Mesenteric fat pad (tissue), 1 donor: ENCODE measurements at places on chromosomes 13 and 19. TPM values are rescaled to one million over a fixed set of nuclear protein-coding genes. Genes with fewer than 3 reads are reported as not detected.

Gene NR2F6
- total RNA-seq, result 42.8 TPM

Gene ZNF296
- total RNA-seq, result 0.61 TPM

Gene AMH
- total RNA-seq, result 0.93 TPM

Gene CASP14
- total RNA-seq, result not detected

Gene DPF1
- not detected for total RNA-seq

Gene MIR17HG
- total RNA-seq, result 3.5 TPM

Gene TMEM161A
- total RNA-seq, result 18.0 TPM

Gene SUPT5H
- 84.5 TPM for total RNA-seq

Gene ZNF560
- total RNA-seq, result 0.16 TPM

Gene XRCC1
- 18.2 TPM for total RNA-seq

Gene B9D2
- 3.5 TPM for total RNA-seq

Gene CATSPERD
- total RNA-seq, result not detected

Gene SPRED3
- total RNA-seq, result 2.2 TPM

Gene CD22
- 1.3 TPM for total RNA-seq

Gene DHDH
- total RNA-seq, result 0.61 TPM

Gene MRPS12
- total RNA-seq, result 38.6 TPM

Gene ONECUT3
- not detected for total RNA-seq

Gene JAK3
- total RNA-seq, result 20.1 TPM

Gene CEBPA
- 263 TPM for total RNA-seq

Gene C1QTNF9
- 1.0 TPM for total RNA-seq

Gene RXFP2
- total RNA-seq, result not detected

Gene ARGLU1
- 63.7 TPM for total RNA-seq
